ENCODE measurements at places on chromosomes 5 and 9.

DNA sequence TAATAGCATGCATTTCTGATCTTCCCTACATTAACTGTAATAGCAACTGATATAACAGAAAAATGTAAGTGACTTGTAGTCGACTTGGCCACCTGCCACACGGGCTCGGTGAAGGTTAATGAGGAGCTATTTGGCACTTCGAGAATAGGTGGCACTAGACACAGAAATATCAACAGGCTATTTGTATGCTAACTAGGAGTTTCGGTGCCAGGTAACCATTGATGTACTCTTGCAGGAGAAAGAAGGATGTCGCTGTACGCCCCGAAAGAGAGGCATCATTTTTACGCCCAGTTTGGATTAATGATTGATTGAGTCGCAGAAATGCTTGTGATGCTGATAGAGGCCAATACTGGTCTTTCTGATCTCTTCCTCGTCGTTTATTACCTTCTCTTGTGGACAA, 516 bp upstream of the DMRT2 start:
- no peak for DNase-seq

GRCh38 chr5:181170237-181170825, 22.9 kb downstream of the OR2V2 start:
- no peak for DNase-seq

- no peak for DNase-seq
These were observed 699 bp downstream of the AKNA start for GRCh38 chr9:114386886-114387679.

DNA sequence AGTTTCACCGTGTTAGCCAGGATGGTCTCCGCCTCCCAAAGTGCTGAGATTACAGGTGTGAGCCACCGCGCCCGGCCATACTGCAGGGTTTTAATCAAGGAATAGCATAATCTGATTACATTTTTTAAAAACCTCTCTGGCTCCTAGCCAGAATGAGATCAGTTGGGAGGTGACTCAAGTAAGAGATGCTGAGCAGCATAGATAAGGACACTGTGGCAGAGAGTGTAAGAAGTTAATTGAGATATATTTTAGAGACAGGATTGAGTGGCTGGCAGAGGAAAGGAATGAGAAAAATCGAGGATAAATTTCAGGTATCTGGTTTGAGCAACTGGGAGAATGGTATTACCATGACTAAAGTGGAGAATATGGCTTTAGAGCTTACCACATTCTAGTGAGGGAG, 7.3 kb upstream of the RIGI start:
- no peak for DNase-seq

DNA sequence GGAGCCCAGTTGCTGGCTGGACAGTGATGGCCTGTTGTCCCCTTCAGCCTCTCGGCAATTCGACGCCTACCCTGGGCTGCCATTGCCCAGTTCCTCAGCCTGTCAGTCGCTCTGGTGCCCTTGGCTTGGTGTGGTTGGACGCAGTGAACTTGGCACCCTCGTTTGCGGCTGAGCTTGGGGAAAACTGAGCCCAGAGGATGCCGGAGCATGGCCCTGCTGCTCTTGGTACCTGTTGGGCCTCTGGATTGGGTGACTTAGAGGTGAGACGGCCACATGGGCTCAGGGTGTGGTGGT, 16.5 kb downstream of the WNK2 start:
- no peak for DNase-seq

GRCh38 chr9:127847178-127847510, 7.3 kb downstream of the ENG start:
- DNase-seq: no peak

GRCh38 chr5:130528474-130528873, 624.2 kb downstream of the CHSY3 start:
- DNase-seq: no peak

DNA sequence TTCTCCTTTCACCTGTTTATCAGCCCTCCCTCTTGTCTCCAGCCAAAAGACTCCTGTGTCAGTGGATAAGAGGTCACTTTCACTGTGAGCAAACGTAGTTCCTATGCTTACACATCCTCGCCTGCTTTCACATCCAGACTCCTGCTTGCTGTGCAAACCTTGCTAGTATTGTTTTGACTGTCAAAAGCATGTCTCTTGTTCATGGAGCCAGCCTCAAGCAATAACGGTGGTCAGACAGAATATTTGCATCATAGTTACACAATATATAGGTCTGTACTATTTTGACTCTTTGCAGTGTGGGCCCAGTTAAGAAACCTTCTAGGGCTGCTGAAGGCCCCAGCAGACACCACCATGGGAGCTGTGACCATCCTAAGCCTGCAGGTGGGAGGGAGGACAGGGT, 420.0 kb downstream of the SEMA5A start:
- DNase-seq: no peak

- DNase-seq: no peak
These were observed 187.1 kb downstream of the ELAVL2 start for GRCh38 chr9:23638837-23639426.

- no peak for DNase-seq
These were observed 434.5 kb upstream of the CDH9 start for GRCh38 chr5:27472871-27473270.

DNA sequence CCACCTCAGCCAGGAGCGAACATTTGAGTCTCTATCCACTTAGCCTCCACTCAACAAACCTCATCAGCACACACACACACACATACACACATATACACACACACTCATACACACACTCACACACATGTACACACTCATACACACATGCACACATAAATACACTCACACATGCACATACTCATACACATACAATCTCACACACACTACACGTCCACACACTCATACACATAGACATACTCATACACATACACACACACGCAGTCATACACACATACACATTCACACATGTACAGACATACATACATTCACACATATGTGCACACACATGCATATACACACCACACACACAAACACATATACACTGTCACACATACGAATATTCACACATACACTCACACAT, 208.2 kb downstream of the AGTPBP1 start:
- no peak for DNase-seq

DNA sequence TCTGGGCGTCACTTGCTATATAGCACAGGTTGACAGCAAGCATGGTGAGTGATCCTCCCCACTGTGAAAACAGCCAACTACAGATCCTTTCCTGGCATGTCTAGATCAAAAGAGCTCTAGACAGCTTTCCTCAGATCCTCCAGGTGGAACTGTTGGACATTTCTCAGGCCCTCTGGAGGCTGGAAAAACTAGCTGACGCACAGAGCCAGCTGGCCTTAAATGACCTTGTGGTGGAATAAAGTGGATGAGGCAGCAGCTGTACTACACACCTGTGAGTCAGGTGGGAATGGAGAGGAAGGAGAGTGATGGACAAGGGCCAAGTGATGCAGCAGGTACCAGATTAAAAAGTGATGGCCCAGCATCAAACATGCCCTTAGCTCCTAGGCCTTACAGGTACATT, 172.7 kb downstream of the TRIM32 start:
- no peak for DNase-seq

GRCh38 chr9:120583958-120584369, 4.0 kb upstream of the CDK5RAP2 start:
- peak; percentile 58 for DNase-seq

GRCh38 chr9:28832168-28832770, 1259.0 kb upstream of the C9orf72 start:
- no peak for DNase-seq

DNA sequence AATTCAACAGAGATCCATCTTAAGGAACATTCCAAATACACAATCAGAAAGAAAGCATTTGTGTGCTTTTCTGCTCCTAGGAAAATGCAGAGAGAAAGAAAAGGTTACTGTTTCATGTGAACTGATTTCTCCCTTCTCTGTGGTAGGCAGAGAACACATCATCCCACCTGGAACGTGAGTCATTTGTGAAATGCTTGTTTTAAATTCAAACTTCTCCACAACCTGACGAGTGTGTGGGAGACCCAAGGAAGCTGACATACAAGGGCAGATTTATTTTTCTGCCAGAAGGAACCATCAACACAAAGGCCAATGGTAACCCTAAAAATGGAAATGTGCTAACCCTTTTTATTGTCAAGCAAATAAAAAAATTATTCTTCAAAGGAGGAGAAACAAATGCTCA, 156.4 kb downstream of the EFNA5 start:
- DNase-seq: no peak

- no peak for DNase-seq
These were observed 35.5 kb downstream of the VAV2 start for GRCh38 chr9:133956520-133957076.

GRCh38 chr5:32690153-32690552, 21.0 kb upstream of the NPR3 start:
- no peak for DNase-seq

GRCh38 chr9:26066237-26066636, 388.0 kb upstream of the TUSC1 start:
- DNase-seq: no peak

GRCh38 chr5:166163996-166164610, 2127.3 kb upstream of the WWC1 start:
- DNase-seq: no peak

DNA sequence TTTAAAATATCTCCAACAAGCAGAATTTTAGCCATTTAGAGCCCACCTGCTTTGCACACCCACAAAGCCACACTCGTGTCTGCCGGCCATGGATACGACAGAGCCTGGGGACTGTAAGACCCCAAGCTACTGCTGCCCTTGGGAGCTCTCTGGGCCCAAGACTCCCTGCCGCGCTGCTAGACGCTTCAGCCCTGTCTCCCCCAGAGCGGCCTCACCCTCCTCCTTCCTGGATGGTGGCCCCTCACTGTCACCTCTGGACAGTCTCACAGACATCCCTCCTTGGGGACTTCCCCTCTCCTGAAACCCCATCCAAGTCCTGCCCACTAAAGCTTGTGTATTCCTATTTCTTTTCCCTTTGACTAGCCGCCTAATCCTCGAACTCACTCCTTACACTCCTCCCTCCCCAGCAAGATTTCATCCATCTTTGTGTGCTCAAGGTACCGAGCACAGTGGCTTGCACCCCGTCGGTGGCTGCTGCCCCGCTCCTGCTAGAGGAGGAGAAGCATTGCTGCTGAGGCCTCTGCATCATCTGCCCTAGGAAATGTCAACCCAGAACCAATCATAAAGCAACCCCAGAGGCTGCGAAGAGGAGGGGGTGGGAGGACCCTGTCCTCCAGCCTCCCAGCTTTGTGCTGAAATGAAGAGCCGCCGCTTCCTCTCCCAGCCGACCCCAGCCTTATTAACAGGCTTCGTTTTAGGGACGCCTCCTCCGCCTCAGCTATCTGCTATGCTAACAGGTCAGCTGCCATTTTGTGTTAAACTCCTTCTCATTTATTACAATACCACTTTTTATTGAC, 71.2 kb downstream of the CFAP77 start:
- DNase-seq: no peak

DNA sequence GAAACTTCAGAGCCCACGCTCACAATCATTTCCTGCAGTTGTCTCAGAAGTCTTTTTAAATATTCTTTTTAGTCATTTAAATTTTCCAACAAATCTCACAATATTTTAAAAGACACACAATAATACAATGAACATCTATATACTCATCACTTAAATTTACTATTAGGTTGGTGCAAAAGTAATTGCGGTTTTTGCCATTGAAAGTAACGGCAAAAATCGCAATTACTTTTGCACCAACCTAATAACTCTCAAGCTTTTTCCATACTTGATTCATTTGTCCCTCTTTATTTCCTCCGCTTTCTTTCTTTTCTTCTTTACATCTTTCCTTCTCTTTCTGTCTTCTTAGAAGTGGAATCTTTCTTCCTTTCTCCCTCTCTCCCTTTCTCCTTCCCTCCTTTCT, 19.2 kb upstream of the TMEM215 start:
- DNase-seq: no peak

GRCh38 chr5:142994218-142994617, 224.0 kb downstream of the ARHGAP26 start:
- DNase-seq: no peak

GRCh38 chr5:169072233-169072632, 228.7 kb downstream of the SLIT3 start:
- no peak for DNase-seq

DNA sequence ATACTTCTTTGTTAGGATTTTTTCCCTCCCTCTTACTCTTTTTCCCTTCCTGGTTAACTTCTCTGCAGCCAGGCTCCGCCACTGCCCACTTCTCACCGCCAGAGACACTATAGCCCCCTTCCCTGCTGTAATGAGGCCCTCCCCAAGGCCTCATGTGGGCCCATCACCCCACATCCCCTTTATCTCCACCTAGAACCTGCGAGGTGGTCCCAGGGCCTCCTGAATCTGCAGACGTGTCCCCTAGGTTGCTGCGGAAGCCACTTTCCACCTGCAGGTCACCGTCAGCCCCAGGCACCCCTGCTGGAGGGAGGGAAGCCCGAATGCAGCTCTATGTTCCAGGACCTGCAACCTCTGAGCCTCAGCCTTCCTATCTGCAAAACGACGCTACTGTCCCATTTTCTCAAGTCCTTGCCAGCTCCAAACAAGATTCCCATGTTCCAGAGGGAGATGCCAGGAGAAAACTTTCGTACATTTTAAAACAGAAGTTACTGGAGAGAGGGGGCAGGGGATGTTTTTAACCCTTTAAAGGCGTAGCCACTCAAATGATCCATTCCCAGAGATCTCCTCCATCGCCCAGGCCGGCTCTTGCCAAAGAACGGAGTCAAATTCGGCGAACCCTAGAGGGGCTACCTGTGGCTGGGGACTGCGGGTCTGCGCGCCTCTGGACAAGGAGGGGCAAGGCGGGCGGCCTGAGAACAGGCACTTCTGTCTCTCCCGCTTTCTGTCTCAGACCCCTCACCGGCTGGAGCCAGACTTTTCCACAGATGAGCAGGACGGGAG, 929 bp downstream of the SH3PXD2B start:
- no peak for DNase-seq

DNA sequence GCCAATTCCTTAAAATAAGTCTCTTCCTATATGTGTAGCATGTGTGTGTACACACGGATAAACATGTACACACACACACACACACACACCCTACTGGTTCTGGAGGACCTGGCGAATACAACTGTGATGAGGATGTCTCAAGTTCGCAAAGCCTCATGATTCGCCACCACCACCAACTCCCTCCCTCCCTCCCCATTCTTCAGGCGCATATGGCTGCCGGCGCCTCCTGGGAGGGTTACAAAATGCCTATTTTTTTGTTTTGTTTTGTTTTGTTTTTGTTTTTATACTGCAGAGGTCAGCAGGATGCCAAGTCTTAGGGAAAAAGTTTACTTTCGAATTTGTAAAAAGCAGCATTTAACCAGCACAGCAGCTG, 88.0 kb downstream of the DAP start:
- DNase-seq: no peak

DNA sequence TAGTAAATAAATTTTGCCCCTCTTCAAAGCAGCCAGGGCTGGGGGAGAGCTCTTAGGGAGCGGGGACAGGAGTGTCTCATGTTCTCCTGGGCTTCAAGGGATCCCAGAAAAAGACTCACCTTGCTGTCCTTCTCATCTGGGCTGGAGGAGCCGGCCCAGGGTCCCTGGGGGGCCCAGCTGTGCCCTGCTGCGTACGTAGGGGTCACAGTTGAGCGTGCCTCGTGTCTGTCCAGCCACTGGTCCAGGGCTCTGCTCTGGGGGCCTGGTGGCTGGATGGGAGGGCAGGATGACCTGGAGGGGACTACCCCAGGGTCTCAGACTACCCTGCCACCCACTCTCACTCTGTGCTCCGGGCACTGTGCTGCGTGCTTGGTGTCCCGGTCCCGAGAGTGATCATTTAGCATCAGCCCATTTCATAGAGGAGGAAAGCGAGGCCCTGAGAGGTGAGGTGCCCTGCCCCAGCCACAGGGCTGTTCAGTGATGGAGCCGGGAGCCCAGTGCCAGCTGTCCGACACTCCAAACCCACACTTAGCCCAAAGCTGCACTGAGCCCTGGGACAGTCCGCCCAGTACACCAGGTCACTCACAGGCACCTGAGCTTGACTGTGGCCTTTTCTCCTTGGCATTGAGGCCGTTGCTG, 26.2 kb upstream of the TDRD7 start:
- DNase-seq: no peak

Measured in GDM1 (cell line).